ENCODE measurements at places on chromosomes 2 and 18. TPM values are rescaled to one million over a fixed set of nuclear protein-coding genes. Genes with fewer than 3 reads are reported as not detected.

MALL gene
- not detected for polyA plus RNA-seq

DSC3 gene
- not detected for polyA plus RNA-seq

ATIC gene
- polyA plus RNA-seq = 122 TPM

RAD51AP2 gene
- 0.46 TPM for polyA plus RNA-seq

AQP4 gene
- polyA plus RNA-seq = 71.7 TPM

UGT1A1 gene
- not detected for polyA plus RNA-seq

SERPINB11 gene
- not detected for polyA plus RNA-seq

CBLN2 gene
- polyA plus RNA-seq = 8.2 TPM

ASXL3 gene
- polyA plus RNA-seq = 0.50 TPM

GAREM2 gene
- polyA plus RNA-seq = 1.6 TPM

FBXO15 gene
- polyA plus RNA-seq = 25.9 TPM

PXDN gene
- 2.0 TPM for polyA plus RNA-seq

MLPH gene
- not detected for polyA plus RNA-seq

GREB1 gene
- polyA plus RNA-seq = 0.32 TPM

IFIH1 gene
- 0.83 TPM for polyA plus RNA-seq

LRRTM1 gene
- 1.5 TPM for polyA plus RNA-seq

IL36A gene
- not detected for polyA plus RNA-seq

SIX2 gene
- not detected for polyA plus RNA-seq

MAL gene
- polyA plus RNA-seq = 60.2 TPM

TMEM198 gene
- polyA plus RNA-seq = 0.97 TPM

GKN2 gene
- not detected for polyA plus RNA-seq

CABYR gene
- polyA plus RNA-seq = 7.1 TPM

STEAP3 gene
- polyA plus RNA-seq = not detected

COL3A1 gene
- 0.73 TPM for polyA plus RNA-seq

LRP1B gene
- polyA plus RNA-seq = 25.5 TPM

SH2D6 gene
- polyA plus RNA-seq = not detected

UXS1 gene
- 28.6 TPM for polyA plus RNA-seq

NEU2 gene
- polyA plus RNA-seq = not detected

IL36G gene
- not detected for polyA plus RNA-seq

TXNDC2 gene
- polyA plus RNA-seq = not detected

CCDC141 gene
- polyA plus RNA-seq = 6.1 TPM

ATP8B1 gene
- not detected for polyA plus RNA-seq

SOWAHC gene
- polyA plus RNA-seq = 0.74 TPM

HNRNPLL gene
- polyA plus RNA-seq = 37.1 TPM

GPAT2 gene
- polyA plus RNA-seq = not detected

TRIM54 gene
- polyA plus RNA-seq = not detected

RNPEPL1 gene
- 0.19 TPM for polyA plus RNA-seq

GAD1 gene
- 427 TPM for polyA plus RNA-seq

DNAJC5G gene
- not detected for polyA plus RNA-seq

MC5R gene
- polyA plus RNA-seq = not detected

CYRIA gene
- 9.6 TPM for polyA plus RNA-seq

PTCD3 gene
- polyA plus RNA-seq = 45.5 TPM

DSG1 gene
- not detected for polyA plus RNA-seq

HOXD8 gene
- polyA plus RNA-seq = not detected

CENPA gene
- polyA plus RNA-seq = 0.66 TPM

INHA gene
- polyA plus RNA-seq = 0.60 TPM

ITPRIPL1 gene
- polyA plus RNA-seq = 0.22 TPM
